ENCODE measurements at places on chromosomes 5 and 9.

GRCh38 chr9:88387552-88388202 is 567 bp upstream of the SPIN1 start:
- DNase-seq = peak; percentile 49

GRCh38 chr5:143447983-143448382 is 44.5 kb upstream of the NR3C1 start:
- DNase-seq = no peak

- DNase-seq = no peak
These were observed 188.2 kb downstream of the TRIO start for GRCh38 chr5:14331386-14331781.

DNA sequence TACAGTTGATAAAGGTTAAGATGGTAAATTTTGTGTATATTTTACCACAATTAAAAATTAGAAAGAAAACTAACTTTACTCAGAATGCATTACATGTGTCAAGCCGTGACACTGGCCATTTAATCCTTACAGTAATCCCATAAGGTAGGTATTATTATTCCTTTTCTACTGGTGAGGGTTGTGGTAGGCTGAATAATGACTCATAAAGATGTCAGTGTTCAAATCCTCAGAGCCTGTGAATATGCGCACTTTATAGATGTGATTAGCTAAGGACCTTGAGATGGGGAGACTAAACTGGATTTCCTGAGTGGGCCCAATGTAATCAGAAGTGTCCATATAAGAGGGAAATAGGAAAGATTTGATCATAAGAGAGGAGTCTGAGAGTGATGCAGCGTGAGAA is 288.1 kb downstream of the TMEM167A start:
- no peak for DNase-seq

- DNase-seq = no peak
These were observed 181.0 kb upstream of the NFIL3 start for GRCh38 chr9:91604451-91605179.

- no peak for DNase-seq
These were observed 243.4 kb upstream of the KLF4 start for GRCh38 chr9:107732781-107733522.

DNA sequence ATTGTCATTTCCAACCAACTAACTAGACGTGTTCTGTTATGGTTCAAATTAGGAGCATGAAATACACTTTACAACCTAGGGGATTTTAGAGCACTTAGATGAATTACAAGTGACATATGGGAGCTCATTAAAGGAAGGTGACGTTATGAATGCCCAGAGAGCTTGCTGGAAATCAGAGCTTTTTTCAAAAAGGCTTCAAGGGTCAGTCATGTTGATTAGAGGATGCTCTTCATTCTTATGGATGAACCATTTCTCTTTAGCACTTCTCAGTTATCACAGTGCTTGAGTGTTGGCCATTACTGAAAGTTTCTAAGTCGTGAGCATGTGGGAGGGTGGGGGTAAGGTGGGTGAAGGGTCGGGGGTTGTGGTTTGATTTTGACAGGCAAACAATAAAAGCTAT is 1245.5 kb upstream of the DMAC1 start:
- DNase-seq = no peak

GRCh38 chr5:15320871-15321270 is 179.1 kb upstream of the FBXL7 start:
- no peak for DNase-seq

GRCh38 chr5:40775846-40776657 is 20.3 kb upstream of the TTC33 start:
- no peak for DNase-seq

- no peak for DNase-seq
These were observed 70.0 kb downstream of the C5orf15 start for GRCh38 chr5:133898440-133898839.

GRCh38 chr5:96226941-96227552 is 206.0 kb downstream of the PCSK1 start:
- DNase-seq = no peak

GRCh38 chr9:27535701-27536118 is 6.1 kb upstream of the MOB3B start:
- DNase-seq = no peak

- DNase-seq = no peak
These were observed 3.3 kb upstream of the LHX2 start for GRCh38 chr9:124008303-124008693.

- no peak for DNase-seq
These were observed 103.6 kb downstream of the GNA14 start for GRCh38 chr9:77544546-77544945.

DNA sequence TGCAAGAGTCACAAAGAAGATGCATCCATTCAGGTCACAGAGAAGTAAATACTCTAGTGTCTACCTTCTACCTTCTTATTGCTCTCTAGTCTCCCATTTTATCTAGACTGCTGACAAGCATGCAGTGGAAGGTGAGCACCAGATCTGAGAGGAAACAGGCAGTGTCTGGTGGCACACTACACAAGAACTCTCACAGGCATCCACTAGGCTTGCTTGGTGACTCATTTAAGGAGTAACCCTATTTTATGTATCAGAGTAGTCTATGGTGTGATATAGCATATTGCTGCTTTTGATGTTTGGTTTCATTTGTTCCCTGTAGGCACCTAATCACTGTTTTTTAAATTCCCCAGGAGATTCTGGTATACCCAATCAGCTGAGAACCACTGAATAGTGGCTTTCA is 1.6 kb upstream of the THBS4 start:
- no peak for DNase-seq

GRCh38 chr5:5919411-5919810 is 458.9 kb downstream of the MED10 start:
- DNase-seq = no peak

- no peak for DNase-seq
These were observed 4.1 kb downstream of the SWI5 start for GRCh38 chr9:128280084-128280622.

GRCh38 chr9:125889476-125890419 is 142.6 kb downstream of the PBX3 start:
- peak; percentile 38 for DNase-seq
